ENCODE measurements at places on chromosomes 3 and 15.

DNA sequence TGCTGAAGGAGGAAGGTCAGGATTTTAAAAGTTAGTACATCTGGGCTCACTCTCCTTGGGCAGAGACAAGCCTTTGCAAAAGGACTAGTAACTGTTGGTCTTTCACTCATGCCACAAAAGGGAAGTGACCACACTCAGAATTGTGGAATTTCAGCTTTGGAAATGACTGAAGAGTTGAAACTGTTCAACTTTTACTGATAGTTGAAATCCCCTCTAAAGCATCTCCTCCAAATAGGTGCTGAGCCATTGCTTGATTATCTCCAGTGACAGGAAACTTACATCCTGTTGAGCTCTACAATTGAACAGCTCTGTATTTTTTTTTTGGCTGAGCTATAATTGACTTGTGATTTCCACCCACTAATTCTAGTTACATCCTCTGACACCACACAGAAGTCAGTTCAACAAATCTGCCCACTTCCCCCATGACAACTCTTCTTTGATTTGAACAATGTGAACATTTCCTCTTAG, 254.8 kb upstream of the TPRG1 start:
- no peak for DNase-seq

DNA sequence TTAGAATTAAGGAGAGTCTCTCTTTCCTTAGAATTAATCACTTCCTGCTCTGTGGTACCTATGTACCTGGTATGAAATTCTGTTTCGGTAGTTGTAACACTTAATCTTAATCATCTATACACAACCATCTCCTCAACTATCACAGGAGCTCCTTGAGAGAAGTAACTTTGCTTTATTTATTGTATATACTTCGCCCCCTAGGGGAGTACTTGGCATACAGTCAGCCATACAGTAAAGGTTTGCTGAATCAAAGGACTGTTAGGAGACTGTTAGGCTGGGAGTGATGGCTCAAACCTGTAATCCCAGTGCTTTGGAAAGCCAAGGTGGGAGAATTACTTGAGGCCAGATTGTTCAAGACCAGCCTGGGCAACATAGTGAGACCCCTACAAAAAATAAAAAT, 44.7 kb downstream of the RORA start:
- no peak for DNase-seq

GRCh38 chr3:120052677-120053076, 41.6 kb downstream of the GSK3B start:
- no peak for DNase-seq

- no peak for DNase-seq
Measured at GRCh38 chr3:196292286-196292923, 4.9 kb upstream of the PCYT1A start.

GRCh38 chr15:58483376-58483775, 51.6 kb downstream of the LIPC start:
- DNase-seq: no peak

- no peak for DNase-seq
Measured at GRCh38 chr3:12495749-12496452, 11.6 kb downstream of the TSEN2 start.

DNA sequence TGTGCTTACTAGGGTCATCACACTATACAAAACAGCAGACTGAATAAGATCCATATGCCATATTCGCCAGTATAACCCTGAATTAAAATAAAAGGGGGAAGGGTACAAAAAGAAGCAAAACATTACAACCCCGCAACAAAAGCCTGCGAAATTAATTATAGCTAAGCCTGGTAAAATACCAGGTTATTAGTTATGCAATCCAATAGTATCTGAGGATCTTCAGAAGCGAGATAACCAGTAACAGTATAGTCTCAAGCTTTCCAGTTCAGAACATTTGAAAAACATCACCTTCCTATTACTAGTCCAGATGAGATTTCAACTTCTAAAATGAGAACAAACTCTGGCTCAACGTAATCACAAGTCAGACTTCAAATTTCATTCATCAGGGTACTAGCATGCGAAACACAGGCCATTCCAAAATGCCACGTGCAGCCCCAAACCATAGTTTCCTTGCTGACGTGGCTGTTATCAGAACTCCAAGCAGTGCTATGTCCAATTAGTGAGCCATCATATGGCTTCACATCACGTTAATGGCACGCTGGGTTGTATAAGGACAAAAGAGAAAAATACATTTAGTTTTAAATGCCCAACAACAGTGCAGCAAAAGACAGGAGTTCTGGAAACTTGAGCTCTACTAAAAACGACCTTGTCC, 1.1 kb downstream of the SSR3 start:
- no peak for DNase-seq

GRCh38 chr3:152047465-152047864, 174.0 kb downstream of the SUCNR1 start:
- DNase-seq: no peak

- DNase-seq: no peak
Measured at GRCh38 chr15:74050127-74050526, 32.2 kb downstream of the GOLGA6A start.

- no peak for DNase-seq
Measured at GRCh38 chr3:57935539-57935938, 72.7 kb upstream of the FLNB start.

DNA sequence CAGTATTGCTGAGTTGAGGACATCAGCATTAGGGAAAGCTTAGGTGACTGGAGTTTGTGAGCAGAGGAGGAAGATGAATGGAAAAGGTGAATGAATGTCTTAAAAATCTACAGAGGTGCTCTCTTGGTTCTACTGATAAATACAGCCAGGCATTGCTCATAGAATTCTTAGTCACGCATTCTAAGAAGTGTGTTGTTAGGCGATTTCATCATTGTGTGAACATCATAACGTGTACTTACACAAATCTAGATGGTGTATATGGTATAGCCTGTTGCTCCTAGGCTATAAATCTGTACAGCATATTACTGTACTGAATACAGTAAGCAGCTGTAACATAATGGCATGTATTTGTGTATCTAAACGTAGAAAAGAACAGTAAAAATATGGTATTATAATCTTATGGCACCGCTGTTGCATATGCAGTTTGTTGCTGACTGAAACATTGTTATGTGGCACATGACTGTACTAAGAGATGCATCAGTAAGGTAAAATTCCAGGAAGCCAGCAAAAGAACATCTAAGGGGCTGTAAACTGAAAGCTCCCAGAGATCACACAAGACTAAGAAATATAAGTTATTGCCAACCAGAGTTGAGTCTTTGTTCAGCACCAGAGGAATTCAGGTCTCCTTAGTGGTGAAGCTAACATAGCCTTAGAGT, 42.9 kb upstream of the ASB14 start:
- no peak for DNase-seq

DNA sequence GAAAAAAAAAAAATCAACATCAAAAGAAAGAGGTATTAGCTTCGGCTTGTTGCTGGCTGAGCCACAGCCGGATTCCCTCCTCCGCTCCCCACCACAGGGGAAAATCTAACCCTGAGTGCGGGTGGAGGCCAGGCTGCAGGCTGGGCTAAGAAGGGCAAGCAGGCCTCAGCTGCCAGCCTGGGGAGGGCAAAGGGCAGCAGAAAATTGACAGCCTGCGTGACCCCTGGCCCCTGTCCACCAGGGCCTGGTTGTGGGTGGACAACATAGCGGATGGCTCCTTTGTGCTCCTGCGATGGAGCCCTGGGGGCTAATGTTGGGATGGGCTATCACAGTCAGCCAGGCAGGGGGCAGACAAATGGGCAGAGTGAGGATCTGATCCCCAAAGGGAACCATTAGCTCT, 25.4 kb downstream of the CACNA2D2 start:
- DNase-seq: no peak

- DNase-seq: no peak
Measured at GRCh38 chr3:126261037-126261436, 80.7 kb upstream of the ALDH1L1 start.

DNA sequence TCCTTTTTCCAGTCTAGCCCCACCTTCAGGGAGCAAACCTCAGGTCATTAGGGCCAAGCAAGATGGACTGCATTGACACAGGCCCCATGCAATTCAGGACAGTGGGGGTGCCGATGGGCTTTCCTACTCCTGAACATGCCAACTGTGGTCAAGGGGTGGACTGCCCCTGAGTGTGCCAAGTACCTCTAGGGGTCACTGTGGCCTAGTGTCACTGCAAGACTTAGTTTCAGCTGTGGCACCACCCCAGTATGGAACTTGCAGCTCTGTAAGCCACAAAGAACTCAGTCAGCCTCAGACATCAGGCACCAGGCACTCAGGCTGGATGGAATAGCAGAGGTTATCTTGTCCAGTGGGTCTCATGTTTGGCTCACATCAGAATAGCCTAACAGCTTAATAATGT, 32.3 kb downstream of the EXOG start:
- no peak for DNase-seq

GRCh38 chr3:173938616-173939015, 541.1 kb downstream of the NLGN1 start:
- no peak for DNase-seq

DNA sequence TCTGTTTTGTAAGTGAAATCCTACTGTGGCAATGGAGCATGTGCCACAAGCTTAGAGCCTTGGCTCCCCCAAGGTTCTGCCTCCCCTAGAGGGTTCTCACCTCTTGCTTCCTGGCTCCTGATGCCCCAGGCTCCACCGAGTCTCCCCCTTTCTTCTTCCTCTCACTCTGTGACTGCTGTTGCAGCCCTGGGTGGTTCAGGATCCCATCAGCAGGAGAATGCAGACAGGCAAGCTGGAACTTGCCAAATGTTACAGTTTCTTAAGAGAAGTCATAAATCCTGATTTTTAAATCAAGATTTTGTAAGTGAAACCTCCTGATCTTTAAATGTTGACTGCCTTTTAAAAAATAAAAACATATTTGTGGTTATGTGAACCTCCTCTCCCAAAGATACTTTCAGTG, 133.9 kb downstream of the CCNL1 start:
- DNase-seq: no peak

GRCh38 chr3:9270704-9271103, 21.3 kb upstream of the SRGAP3 start:
- DNase-seq: no peak

DNA sequence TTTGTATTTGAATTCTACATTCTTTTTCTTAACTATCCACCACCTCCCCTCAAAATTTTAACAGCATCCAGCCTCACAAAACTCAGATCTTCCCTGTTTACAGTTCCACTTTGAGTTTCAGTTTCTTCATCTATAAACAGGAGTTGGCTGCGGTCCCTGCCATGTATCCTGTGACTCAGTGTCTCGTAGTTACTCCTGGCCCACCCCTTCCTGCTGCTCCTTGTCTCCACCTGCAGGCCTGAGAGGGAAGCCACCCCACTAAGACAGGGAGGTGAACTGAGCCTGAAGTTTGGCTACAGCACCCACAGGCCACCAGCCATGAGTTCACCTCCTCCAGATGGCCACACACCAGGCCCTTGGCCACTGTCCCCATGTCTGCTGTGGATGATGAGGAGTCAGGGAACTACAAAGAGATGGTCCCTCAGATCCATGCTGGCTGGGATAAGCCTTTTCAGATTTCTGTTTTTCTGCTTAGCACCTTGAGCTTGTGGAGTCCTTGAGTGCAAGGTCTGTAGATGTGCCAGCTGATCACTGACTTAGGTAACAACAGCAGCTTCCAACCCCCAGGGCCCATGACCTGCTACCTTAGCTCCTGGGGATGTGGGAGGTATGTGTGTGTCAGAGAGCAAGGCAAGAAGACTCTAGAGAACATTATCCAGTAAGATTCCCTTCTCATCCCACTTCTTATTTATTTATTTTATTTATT, 37.5 kb downstream of the CD86 start:
- DNase-seq: no peak

DNA sequence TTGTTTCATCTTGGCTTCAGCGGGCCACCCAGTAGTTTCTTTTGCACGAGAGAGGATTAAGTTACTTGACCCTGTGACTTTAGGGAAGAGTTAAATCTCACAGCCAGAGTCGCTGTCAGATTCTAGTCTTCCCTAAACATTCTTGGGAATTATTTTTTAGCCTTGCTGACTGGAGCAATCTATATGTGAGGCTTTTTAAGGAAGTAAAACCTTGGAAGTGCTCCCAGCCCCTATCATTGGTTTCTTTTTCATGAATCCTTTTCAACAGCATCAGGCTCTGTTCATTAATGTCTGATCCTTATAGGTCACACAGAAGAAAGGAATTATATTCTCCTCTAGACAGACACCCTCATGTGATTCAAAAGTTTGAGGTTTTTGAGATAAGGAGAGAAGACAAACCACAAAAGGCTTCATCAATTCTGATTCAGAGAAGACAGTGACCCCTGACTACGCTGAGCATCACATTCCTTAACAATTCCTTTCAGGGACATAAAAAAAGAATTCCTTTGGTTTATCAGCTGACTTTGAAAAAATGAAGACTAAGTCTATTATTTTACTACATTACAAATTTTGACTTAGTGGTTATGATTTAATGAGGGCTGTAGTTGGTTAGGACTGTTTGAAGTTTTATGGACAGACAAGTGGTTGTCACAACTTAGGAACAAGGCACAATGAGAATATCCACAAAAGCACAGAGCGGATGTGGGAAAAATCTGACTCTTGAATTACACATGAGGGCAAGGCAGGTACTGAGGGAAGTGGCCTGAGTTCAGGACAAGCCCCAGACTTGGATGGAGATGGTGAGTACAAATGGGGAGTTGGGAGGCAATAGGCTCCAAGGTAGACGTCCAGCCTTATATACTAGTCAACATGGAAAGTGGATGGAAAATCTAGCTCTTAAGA, 171.1 kb upstream of the STT3B start:
- DNase-seq: no peak

- no peak for DNase-seq
Measured at GRCh38 chr3:190182418-190183043, 61.8 kb upstream of the P3H2 start.

GRCh38 chr3:67011414-67012131, 13.5 kb downstream of the KBTBD8 start:
- no peak for DNase-seq

DNA sequence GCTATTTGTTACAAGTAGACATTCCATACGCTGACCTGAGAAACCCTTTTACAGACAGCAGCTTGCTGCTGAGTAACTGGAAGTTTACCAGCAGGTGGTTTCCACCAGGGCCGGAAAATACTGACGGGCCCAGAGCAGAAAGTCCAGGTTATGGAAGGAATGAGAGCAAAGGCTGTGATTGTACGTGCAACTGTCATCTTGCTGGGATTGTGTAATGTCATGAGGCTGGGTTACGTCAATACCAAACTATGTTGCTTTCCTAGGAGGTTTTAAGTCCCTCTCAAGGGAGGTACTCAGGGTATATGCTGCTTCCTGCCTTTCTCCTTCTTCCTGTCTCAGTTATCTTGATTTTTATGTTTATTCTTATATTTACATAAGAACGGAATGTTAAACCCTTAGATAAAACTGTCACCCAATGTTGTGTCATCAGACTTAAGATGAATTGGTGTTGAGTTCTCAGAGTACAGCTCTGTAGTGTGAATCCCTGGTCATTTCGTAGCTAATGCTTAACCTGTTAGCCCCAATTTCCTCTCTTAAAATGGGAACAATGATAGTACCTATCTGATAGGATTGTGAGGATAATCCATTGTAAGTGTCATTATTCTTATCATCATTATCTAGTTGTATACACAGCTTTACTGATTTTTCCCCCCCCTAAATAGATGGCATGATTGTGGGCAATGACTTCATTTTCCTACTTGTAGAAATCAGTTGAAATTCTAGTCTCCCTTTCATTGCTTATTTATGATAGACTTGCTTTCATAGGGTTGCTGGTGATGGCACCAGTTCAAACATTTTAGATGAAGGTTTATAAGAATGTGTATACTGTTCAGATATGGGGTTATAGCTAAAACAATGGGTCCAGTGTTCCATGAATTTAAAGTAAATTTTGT, 101.4 kb downstream of the FNDC3B start:
- DNase-seq: no peak

- DNase-seq: no peak
Measured at GRCh38 chr15:70509282-70509662, 254.1 kb downstream of the UACA start.

Measured in type B pancreatic cell (in vitro differentiated cells).